Astrocyte of the cerebellum (primary cell): ENCODE measurements at places on chromosomes 3 and 15.

DNA sequence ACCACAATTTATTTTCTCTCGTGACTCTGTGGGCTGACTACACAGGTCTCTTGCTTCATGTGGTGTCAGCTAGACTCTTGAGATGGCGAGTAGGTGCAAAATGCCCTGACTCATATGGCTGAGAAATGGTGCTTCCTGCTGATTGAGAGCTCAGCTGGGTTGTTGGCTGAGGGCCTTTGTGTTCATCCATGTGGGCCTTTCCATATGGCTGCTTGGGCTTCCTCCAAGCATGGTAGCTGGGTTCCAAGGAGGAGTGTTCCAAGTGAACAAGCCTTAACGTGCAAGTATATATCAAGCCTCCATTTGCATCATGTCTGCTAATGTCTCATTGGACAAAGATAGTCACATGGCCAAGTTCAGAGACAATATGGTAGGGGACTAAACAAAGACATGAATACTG lies 164.0 kb downstream of the PDCD6IP start:
- no peak for DNase-seq

GRCh38 chr3:16406166-16406565 lies 107.3 kb downstream of the RFTN1 start:
- DNase-seq: no peak

- peak; percentile 11 for DNase-seq
Measured at GRCh38 chr15:61880084-61880483, 180.2 kb downstream of the VPS13C start.

GRCh38 chr3:126422571-126423091 lies 27.9 kb downstream of the CFAP100 start:
- DNase-seq: no peak

DNA sequence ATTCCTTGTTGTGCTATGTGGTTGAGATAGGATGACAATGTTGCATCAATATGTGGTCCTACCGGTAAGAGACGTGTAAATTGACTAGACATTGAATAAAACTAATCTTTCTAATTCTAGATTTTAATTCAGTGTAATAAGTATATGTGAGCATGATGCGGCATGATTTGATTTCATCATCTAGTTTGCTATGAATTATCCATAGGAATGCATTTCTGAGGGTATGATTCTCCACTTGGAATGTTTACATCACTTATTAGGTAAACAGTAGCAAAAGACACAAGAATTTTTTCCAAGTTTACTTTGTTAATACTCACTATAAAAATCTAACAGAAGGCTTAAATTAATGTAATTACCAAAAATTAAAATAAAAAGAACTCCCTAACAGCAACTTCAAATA lies 353.5 kb downstream of the CADM2 start:
- no peak for DNase-seq

DNA sequence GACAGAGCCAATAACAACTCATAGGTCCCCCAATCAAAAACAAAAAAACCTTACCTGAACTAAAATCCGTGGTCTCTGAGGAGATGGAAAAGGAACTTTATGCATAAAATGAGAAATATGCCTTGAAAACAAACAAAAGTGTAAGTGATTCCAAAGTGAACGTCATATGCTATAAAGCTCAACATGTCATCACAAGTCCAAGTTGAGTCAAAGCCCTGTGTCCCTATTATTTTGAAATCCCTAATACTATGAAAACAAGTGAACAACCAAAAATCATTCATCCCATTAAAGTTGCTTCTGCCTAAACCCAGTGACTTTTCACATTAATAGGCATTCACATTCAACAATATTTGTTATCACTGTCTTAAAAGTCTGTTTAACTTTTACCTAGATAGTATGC lies 59.4 kb downstream of the DENND4A start:
- no peak for DNase-seq

DNA sequence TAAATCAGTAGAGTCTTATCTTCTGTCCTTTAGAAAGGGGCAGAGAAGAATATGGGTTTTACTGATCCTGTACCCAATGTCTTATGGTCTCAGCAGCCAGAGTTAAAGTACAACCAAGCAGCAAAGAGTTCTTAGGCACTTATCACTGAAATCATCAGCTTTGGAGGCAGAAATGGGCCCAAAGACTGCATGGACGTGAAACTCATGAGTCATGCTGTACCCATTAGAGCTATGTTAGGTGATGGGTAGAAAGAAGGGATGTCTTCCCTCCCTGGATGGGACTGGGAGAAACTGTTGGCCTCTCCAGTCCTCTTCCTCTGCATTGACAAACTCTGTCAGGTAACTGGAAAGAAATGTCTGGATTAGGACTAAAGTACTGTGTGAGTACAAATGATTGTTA lies 63.4 kb downstream of the EOMES start:
- no peak for DNase-seq

DNA sequence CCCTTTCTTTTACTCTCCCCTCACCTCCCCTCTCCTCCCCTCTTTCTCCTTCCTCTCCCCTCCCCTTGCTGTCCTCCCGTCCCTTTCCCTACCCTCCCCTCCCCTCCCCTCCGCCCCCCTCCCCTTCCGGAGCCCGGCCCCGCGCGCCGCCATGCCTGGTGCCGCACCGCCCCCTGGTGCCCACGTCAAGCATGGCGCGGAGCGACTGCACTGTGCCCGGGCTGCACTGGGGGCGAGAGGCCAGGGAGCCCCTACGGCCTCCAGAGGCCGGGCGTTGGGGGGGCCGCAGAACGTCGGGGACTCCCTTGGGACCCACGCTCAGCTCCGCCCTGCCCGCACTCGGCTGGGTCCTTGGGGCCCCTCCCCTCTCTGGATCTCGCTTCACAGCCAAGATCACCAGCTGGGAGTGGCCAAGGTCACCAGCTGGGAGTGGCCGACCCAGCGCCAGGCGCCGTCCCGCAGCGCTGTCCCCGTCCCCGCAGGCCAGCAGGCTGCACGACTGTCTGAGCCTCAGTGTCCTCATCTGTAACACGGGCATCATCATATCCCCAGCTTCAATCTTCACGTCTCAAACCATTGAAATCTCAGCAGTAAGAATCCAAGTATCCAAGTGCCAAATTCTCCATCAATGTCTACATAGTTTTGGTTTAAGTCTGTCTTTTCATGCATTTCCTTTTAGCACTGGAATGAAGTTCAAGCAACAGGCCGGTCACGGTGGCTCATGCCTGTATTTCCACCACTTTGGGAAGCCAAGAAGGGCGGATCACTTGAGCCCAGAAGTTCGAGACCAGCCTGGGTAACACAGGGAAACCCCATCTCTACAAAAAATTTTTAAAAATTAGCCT lies 42.5 kb downstream of the TPRA1 start:
- DNase-seq: peak; percentile 61

- no peak for DNase-seq
Measured at GRCh38 chr15:95019907-95020306, 788.5 kb downstream of the MCTP2 start.

DNA sequence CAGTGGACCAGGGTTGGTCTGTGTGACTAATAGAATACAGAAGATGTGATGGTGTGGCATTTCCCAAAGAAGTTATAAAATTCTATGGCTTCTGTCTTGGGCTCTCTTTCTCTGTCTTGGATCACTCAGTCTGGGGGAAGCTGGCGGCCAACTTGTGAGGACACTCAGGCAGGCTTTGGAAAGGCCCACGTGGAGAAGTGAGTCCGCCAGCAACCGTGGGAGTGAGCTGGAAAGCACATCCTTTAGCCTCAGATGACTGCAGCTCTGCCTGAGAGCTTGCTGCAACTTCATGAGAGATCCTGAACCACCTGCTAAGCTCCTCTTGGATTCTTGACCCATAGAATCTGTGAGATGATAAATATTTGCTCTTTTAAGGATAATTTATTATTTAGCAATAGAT lies 72.0 kb upstream of the RASGRP1 start:
- no peak for DNase-seq

- no peak for DNase-seq
Measured at GRCh38 chr3:139617672-139618268, 60.0 kb downstream of the NMNAT3 start.
